Ureter (tissue), 1 donor: ENCODE measurements at places on chromosomes 11 and 22.

GRCh38 chr11:36449561-36450096 lies 60.4 kb downstream of the TRAF6 start:
- no peak for DNase-seq

DNA sequence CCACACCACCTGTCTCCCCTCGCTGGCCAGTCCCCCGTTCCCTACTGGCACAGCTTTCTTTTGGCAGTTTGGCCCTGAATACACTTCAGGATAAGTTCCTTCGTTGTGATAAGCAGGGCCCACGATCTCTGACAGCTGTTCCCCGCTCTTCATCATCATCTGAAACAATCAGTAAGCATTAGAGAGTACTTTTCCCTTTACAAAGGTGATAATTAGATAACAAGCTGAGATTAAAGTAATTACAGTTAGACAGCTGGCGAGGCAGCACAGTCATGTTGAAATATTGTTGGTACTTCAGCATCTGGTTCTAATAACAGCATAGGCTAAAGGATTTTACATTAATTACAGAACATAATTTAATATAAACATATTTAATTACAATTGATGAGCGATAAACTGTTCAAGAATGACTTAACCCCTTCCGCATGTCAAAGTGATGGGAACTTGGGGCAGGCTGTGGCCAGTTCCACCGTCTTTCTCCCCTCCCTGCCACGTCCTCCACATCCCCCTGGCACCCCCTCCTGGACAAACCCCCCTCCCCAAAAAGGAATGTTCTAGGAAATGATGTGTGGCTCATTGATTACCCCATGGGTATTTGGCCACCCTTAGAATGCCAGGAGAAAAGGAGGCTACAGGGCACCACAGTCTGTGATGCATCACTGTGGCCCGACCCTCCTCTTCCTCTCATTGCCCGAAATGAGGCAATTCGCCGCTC lies 134.9 kb downstream of the RCN1 start:
- no peak for DNase-seq

- DNase-seq: no peak
These were observed 22.7 kb downstream of the BID start for GRCh38 chr22:17751596-17751995.

GRCh38 chr22:26342745-26343410 lies 86.2 kb upstream of the ASPHD2 start:
- no peak for DNase-seq

DNA sequence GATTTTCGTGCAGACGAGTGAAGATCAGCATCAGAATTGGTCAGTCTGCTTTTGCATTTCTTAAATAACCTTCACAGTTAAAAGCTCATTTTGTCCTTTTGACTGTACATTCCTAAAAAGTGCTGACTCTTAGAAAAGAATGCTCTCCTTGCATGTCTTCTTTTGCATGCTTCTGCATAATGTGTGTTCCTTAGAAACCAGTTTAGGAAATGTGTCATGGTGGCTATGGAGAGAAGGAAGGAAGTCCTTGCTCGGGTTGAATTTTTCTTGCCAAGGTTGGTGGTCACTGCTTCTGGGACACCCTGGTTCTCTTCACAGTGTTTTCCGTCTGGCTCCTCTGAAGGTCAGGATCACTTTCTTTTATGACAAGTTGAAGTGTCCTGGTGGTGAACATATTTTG lies 6.8 kb downstream of the AP2A2 start:
- DNase-seq: no peak

DNA sequence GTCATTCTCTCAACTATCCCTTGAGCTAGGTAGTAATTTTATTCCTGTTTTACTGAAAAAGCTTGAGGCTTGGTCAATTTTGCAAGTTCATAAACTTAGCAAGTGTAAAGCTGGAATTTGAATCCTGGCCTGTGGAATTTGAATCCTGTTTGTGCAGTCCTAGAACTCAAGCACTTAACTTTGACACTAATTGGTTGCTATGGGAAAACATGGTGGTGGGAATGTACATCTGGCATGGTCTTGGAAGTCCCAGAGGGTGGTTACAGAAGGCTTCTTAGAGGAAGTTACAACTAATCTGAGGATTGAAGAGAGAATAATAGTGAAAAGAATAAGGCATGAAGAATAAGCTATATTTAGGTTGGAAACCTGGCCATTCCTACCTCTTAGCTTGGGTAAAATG lies 66.5 kb upstream of the LIN7C start:
- no peak for DNase-seq
